ENCODE measurements at places on chromosomes 16 and 17.

DNA sequence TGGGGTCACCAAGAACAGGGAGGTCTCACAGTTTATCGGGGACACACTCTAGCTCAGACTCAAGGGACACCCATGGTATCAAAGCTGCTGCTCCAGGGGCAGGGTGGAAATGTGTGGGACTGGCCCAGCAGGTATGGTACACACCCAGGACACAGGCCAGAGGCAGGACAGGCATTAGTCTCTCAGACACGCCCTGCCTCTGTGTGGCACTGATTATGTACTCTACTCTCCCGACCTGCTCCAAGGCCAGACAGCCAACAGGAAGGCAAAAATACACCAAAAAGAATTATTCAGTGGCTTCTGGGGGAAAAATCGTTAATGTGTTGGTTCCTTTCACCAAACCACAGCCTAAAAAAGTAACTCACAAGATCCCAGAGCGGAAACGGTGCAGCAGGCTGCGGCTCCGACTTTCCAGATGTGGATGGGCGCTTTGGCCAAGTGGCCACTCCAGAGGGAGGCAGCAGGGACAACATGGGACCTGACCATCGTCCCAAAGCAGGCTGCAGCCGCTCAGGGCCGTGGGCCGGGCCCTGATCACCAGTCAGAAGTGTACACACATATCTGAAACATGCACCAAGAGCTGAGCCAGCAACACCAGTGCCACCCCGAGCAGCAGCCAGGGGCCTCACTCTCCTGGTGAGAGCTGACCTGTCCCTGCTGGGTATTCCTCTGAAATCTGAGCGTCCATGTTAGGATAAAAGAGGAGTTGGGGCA lies 1.0 kb upstream of the SIRT7 start:
- DNase-seq, result no peak

- no peak for DNase-seq
Measured at GRCh38 chr17:12605222-12605621, 60.5 kb upstream of the MYOCD start.

DNA sequence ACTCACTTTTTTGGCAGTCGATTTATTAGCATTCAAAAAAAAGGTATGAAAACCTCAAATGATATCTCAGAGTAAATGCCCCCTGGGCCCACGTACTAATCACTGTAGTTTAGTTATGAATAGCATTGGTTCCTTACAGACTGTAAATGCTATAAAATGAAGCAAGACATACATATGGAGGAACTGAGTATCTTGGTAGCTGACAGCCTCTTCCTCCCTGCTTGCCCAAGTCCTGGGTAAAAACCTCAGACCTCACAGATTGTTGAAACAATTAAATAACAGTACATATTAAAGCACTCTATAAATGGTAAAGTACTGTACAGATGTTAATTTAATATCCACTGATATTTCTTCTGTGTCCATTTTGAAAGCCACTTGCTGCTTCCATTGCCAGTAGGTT lies 33.2 kb upstream of the ABCC11 start:
- DNase-seq, result no peak

DNA sequence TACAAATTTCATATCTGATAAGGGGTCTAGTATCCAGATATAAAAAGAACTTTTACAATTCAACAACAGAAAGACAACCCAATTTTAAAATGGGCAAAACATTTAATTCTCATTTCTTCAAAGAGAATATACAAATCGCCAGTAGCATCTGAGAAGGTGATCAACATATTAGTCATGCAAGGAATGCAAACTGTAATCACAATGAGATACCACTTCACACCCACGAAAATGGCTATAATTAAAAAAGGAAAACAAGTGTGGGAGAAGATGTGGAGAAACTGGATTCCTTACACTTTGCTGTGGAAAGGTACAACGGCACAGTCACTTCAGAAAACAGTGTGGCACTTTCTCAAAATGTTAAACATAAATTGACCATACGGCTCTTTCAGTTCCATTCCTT lies 168.2 kb downstream of the VPS53 start:
- no peak for DNase-seq

- no peak for DNase-seq
Measured at GRCh38 chr17:57530508-57530907, 214.6 kb downstream of the CCDC182 start.

DNA sequence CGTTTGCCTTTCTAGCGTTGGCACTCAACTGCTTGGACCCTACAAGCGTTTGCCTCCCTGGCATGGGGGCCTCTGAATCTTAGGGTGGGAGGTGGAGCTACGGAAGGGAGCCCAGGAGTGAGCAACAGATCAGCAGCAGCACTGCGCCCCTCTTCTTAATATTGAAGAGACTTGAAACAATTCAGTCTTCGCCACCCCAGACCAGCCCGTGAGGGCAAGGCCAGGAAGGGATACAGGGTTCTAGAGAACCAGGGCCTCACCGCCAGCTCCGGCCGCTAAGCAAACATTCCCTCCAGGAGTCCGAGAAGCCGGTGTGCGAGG lies 1.5 kb upstream of the GPRC5C start:
- DNase-seq, result no peak

- no peak for DNase-seq
Measured at GRCh38 chr17:41724476-41725050, 9.9 kb downstream of the HAP1 start.

DNA sequence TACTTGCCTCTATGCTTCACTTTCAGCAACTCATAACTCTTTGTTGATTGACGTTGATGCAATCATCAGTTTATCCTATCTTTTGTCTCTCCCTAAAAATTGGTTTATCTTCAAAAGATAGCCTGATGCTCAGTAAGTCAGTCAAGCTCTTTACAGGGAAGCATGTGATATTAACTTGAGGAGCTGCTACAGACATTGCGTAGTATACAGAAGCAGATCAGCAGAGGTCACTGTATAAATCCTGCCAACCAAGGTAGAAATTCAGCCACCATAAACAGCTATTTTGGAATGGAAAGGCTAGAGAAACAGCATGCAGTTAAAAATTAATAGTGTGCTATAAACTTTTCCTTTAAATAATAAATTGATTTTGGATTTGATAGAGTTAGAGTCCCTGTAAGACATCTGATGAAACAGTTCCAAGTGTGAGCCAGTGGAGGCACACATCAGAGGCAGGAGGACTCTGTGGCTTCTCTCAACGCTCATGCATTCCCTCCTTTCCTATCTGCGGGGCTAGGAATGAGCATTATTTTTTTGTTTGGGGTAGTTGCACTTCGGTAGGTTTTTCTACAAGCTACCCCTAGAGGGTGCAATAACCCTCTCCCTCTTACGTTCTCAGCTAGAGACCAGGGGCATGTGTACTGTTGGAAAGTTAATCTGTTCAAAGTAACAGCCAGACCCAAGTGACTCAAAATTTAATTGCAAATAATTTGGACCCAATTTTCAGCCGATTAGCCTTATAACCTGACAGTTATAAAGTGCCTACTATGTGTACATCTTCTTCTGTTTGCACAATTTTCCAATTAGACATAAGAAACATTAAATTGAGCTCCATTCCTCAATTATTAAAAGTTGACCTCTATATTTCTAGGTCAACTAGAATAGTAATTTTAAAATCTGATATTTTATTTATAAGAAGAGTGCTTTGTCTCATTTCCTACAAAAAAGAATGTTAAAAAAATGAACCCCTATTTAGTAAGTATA lies 647.7 kb upstream of the SOX9 start:
- DNase-seq, result no peak

GRCh38 chr17:77473615-77474226 lies 333.0 kb downstream of the SEC14L1 start:
- DNase-seq, result no peak

GRCh38 chr16:14109782-14110727 lies 38.9 kb downstream of the MRTFB start:
- DNase-seq, result no peak

DNA sequence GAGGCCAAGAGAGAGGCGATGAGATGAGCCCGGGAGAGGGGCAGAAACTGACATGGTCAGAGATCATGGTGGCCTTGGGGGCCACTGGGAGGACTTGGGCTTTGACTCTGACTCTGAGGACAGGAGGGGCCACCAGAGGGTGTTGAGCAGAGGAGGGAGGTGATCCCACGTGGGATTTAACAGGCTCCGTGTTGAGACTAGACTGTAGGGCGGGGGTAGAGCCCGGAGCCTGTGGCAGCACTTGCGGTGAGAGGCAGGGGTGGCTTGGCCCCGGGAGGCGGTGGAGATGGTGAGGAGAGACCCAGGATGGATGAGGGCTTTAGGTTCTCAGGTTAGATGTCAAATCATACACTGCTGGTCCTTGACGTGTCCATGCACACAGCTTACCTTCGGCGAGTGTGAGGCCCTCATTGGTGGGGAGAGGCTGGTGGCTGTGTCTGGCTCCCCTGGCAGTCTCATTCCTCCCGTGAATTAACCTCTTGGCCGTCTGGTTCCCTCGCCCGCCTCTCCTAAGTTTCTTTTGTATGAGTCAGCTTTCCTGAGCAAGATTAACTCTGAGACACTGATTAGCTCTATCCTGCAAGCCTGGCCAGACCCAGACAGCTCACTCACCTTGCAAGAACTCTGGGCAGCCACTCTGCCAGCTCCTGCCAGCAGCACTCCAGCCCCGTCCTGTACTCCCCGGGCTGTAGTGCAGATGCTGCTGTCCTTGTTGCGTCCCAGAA lies 39.7 kb downstream of the VPS35L start:
- DNase-seq, result no peak

DNA sequence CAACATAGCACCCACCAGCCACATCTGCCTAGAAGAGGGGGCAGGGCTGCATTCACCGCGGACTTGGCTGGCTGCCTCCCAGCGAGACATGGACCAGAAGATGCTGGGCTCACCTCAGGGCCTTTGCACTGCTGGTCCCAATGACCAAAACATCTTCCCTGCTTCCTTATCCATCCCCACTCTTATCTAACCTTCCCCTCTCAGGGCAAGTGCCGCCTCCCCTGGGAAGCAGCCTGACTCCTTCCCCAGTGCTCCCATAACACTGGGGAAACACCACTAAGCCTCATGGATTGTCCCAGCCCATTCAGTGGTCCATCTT lies 5.7 kb downstream of the TMC6 start:
- DNase-seq, result no peak

- no peak for DNase-seq
Measured at GRCh38 chr17:76331083-76331482, 22.6 kb downstream of the PRPSAP1 start.

DNA sequence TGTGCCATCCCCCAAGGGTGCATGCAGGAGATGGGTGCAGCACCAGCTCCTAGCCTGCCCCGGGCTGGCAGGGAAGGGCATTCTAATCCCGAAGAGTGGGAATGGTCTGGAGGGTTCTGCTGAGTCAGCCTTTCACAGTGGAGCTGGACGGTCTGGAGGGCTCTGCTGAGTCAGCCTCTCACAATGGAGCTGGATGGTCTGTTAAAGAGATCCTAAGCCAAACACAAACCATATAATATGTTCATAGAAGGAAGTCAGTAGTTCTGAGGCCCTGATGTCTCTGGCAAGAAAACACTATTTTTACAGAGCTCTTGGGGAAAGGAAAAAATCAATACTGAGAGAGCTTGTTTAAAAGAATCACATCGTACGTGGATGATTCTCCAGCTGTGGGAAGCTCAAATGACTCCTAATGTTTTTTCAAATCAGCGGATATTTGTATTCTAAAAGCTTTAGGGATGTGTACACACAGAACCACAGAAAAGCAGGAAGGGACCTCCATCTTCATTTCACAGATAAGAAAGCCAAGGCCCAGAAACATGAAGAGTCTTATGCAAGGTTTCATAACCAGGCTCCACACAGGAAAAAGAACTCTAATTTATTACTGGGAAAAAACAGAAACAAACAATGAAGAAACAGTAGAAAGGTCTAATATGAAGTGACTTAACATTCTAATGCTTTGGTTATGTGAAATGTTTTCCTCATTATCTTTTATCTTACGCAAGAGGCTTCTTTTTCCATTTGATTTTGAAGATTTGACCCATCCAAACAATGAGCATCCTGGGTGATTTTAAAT lies 176.3 kb downstream of the VPS53 start:
- no peak for DNase-seq

- no peak for DNase-seq
Measured at GRCh38 chr17:13492737-13493122, 109.0 kb downstream of the HS3ST3A1 start.

DNA sequence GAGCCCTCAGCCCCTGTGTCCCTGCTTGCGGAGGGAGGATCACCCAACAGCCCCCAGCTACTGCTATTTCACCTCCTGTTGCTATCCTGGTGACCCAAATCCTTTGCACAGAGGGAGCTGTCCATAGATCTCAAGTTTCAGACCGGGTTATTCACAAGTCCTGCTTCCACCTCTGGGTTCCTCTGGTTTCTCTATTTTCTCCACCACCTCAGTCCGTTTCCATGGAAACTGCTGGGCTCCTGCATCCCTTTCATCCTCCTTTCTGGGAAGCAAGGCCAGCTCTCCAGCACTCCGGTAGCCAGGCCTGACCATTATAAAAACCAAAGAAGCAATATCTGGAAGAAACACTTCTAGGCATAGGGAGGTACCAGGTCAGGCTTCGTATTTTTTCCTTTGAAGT lies 4.8 kb upstream of the CALB2 start:
- DNase-seq, result no peak

GRCh38 chr17:57832314-57833178 lies 17.3 kb downstream of the MRPS23 start:
- no peak for DNase-seq

GRCh38 chr16:12461971-12462370 lies 341.7 kb downstream of the CPPED1 start:
- DNase-seq, result no peak

- no peak for DNase-seq
Measured at GRCh38 chr17:44581868-44582267, 24.6 kb downstream of the FZD2 start.

DNA sequence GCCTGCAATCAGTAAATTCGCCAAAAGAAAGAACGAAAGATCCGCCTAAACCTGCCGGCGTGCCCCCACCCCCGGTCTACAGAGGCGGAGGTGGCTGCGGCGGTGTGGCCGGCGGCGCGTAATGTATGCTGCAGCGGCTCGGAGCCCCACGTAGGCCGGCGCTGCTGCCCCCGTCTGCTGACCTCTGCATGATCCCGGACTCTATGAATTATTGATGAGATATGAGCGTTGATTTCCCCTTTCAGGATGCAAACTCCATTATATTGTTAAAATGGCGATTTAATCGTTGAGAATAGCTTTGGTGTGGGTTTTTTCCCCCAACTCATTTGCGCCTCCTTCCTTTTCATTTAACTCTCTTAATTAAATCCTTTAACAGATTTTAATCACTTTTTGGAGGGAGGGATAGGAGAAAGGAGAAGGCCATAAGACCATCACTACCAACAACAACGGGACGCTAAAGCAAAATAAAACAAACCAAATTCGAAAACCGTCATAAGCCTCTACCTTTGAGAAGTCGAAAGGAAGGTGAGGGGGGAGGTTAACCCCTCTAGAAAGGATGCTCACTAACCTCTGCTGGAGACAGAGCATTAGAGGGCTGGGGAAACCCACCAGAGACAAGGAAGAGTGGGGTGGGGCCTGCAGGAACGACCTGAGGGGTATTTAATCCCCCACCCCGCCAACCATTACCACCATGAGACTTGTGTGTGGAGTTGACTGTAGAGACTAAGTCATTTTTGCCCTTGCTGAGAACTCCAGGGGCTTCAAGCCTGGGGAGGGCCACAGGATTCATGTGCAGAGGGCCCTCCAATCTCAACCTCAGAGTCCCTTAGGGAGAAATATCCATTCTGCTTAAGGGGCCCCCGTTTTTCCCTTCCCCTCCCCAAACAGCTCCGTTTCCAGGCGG lies 3.4 kb downstream of the HOXB3 start:
- DNase-seq, result no peak
